ENCODE measurements at places on chromosomes 2 and 18. TPM values are rescaled to one million over a fixed set of nuclear protein-coding genes. Genes with fewer than 3 reads are reported as not detected.

DNA sequence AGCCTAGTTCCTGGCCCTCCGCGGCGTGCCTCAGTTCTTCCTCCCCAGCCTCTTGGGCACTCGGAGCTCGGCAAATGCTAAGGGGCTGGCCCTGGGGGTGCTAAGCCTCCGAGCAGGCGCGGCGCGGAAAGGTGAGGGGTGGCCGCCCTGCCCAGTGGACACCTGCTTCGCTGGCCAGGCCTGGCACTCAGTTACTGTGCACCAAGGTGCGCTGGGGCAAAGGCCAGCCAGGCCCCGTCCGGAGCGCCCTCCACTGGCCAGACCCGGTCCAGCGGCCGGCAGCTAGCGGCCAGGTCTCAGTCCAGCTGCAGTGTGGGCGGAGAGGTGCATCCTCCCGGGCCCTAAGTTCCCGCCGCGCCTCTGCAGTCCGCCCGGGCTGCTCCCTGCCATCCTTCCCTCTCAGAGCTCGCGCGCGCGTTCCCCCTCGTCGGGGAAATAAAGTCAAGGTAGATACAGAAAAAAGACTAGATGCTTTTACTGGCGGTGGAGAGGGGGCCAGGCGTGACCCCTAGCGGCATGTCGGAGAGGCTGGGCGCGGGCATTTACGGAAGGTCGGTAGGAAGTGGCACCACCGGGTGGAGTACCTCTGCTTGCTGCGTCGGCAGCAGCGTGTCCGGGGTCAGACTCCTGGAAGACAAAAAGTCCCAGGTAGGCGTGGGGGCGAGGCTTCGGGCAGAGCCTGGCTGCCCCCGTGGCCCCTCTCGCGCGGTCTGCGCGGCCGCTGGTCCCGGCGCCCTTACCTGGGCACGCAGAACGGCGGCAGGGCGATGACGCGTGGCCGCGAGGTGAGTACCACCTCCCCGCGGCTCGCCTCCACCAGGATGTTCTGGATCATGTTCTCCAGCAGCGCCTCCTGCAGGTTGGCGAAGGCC lies 9.4 kb upstream of the CRYBA2 start:
- no peaks in the 10 kb centered on the region for H3K36me3 ChIP-seq
- no peak overlapping the region for H3K27ac ChIP-seq
- peaks cover 74% of the 10 kb centered on the region for H3K27me3 ChIP-seq
- peaks cover 6% of the 10 kb centered on the region for H3K4me1 ChIP-seq

The CDK15 gene
- not detected for total RNA-seq

- peaks cover 4% of the 10 kb centered on the region for H3K36me3 ChIP-seq
- no peak overlapping the region for H3K4me3 ChIP-seq
- peaks cover 4% of the 10 kb centered on the region for H3K27me3 ChIP-seq
- no peaks in the 10 kb centered on the region for H3K4me1 ChIP-seq
- DNase-seq: no peak
- H3K27ac ChIP-seq: no peak overlapping the region
Measured at GRCh38 chr2:8254791-8255447, 426.9 kb upstream of the ID2 start.

The RAD51AP2 gene
- not detected for total RNA-seq

GRCh38 chr2:187614756-187615155 lies 60.5 kb upstream of the TFPI start:
- no peak for DNase-seq
- no peak overlapping the region for H3K27ac ChIP-seq
- H3K36me3 ChIP-seq: no peaks in the 10 kb centered on the region
- no peaks in the 10 kb centered on the region for H3K27me3 ChIP-seq

The NTSR2 gene
- not detected for total RNA-seq

GRCh38 chr2:218878926-218879761 lies 1.5 kb upstream of the WNT10A start:
- no peak overlapping the region for H3K27ac ChIP-seq
- peaks cover 75% of the 10 kb centered on the region for H3K27me3 ChIP-seq
- no peaks in the 10 kb centered on the region for H3K36me3 ChIP-seq
- DNase-seq: no peak
- no peak overlapping the region for H3K4me3 ChIP-seq

- no peak overlapping the region for H3K27ac ChIP-seq
- H3K4me1 ChIP-seq: no peaks in the 10 kb centered on the region
- peaks cover 32% of the 10 kb centered on the region for H3K27me3 ChIP-seq
- no peaks in the 10 kb centered on the region for H3K36me3 ChIP-seq
Measured at GRCh38 chr2:172113617-172114016, 10.9 kb upstream of the DLX2 start.

The MORN2 gene
- total RNA-seq: 3.8 TPM

DNA sequence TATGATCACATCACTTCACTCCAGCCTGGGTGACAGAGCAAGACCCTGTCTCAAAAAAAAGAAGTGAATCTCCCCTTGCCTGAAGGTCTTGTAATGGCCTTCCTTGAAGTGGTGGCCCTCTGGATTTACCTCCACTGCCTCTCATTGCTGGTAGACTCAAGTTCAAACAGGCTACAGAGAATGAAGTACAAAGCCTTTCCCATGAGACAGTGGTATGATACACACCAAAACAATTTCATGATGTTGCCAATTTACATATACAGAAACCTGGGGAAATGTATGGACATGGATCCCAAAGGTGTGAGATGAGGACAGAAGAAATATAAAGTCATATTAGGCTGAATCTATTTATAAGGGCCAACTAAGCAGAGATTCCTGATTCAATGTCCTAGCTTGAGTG lies 4.8 kb upstream of the NOTO start:
- peaks cover 49% of the 10 kb centered on the region for H3K27me3 ChIP-seq
- peaks cover 2% of the 10 kb centered on the region for H3K4me1 ChIP-seq
- no peaks in the 10 kb centered on the region for H3K36me3 ChIP-seq
- no peak overlapping the region for H3K4me3 ChIP-seq

All from activated CD8-positive, alpha-beta memory T cell treated with anti-CD3 and anti-CD28 coated beads, Interleukin-2, amount 10 ng/mL, durations not matched to agents 7 days and 5 days (primary cell).